ENCODE measurements at places on chromosomes 4 and X.
A peak's percentile ranks its signal among the peaks of the same experiment; 100 is the strongest.

DNA sequence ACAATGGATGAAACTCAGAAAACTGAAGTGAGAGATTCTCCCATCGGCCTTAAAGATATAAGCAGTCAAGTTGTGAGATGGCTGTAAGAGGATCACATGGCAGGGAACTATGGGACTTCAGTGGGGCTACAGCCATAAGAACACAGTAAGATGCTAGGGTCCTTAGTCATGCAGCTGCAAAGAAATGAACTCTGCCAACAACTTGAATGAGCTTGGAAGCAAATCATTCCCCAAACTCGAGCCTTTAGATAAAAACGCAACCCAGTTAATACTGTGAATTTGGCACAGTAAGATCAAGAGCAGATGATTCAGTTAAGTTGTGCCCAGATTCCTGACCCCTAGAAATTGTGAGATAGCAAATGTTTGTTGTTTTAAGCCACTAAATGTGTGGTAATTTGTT, 117.3 kb downstream of the FAM13A start:
- no peak for DNase-seq

DNA sequence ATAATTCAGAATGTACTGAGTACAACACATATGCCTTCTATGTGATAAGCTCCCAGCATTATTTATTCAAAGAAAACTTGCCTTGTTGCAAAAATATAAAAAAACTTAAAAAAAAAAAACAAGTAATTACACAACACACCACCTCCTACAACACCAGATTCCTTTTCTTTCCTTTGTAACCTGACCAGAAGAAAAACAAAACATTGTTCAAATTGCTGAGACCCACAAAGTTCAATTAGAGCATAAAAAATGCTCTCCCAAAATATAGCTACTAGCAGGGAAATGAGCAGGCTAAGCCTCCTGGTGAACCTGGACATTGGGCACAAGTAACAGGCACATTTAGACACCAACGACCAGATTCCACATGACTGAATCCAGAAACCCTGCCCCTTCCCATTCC, 38.3 kb downstream of the MECP2 start:
- DNase-seq = no peak

- DNase-seq = peak; percentile 32
Observed at GRCh38 chr4:96352051-96352517, 512.2 kb downstream of the PDHA2 start.

DNA sequence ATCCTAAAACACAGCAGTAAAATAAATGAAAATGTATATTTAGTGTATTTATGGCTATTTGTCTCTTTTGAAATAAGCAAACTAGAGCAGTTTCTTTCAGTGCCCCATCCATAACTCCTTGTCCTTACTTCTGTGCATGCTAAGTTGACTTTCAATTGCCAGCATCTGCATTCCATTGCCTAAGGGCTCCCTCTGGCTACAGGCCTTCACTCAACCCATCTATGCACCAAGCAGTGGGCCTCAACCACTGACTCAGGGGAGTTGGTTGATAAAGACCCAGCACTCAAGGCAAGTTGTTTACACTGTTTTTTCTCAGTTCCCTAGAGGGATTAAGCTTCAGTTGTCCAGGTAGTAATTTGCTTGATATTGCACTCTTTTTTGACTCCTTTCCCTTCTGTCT, 265.7 kb downstream of the IQCM start:
- peak; percentile 62 for DNase-seq

- no peak for DNase-seq
Observed at GRCh38 chr4:98778206-98778605, 119.8 kb upstream of the TSPAN5 start.

- no peak for DNase-seq
Observed at GRCh38 chr4:108991551-108992328, 228.9 kb upstream of the ETNPPL start.

DNA sequence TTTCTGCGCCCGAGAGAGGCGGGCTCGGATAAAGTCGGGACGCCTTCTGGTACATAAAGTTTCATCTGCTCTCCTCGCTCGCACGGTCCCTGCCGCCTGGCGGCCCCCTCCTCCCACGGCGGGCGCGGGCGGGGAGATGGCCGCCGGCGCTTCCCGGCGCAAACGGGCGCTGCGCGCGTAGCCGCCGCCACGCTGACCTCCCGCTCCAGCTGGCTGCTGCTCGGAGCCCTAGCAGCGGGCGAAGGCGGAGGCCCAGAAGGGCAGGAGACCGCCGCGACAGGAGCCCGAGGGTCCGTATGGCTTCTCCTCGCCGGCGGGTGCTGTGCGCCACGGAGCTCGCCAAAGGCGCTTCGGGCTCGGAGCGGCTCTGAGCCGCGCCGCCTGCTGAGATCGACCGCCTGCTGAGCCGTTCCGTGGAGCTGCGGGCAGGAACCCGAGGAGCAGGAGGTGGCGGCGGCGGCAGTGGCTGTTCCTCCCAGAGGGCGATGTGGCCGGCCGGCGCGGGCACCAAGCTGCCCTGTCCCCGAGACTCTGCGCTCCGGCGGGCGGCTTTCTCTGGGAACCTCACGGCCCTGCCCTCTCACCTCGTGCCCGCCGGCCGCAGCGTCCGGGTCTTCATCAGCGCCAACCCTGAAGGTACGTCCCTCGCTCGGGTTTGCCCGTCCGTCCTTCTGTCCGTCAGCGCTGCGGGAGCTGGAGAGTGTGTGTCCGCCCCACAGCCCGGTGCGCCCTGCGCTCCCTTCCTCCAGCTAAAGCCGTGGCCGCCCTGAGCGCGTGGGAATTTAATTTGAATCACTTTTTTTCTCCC, at the start of gene NWD2:
NWD2 (plus strand) TSS at position 161 of the 808 bp plus-strand sequence; CDS start at position 486, 325 bp downstream.
- peak; percentile 44 for DNase-seq

DNA sequence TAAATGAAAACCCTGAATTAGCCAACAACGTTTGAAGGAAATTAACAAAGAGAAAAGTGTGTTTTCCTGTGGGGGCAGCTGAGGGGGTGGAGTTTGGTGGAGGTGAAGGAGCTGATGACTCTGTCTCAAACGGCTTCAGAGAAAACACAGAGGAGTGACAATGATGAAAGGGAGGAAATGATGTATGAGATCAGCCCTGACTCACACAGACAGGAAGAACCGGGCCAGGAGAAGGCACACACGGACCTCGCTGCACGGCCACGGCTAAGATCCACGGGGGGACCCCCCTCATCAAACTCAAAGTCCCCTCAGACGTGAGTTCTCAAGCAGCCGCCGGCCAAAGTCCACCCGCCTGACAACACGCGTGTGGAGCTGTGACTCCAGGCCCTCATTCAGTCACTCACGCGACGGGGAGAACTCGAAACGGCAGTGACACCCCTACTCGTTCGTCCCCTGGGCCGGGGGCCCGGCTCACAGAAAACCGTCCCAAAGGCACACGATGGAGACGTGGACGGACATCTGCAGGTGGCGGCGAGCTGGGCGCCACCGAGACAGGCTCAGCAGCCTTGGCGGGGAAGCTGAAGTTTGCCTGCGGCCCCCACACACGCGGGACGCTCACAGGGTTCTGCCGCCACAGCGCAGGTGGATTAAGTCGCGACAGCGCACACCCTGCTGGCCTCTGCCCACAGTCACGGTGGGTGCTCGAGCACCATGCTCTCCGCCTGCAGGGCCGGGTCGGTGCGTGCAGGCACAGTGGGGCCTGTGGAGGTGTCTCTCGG, 28.8 kb downstream of the PPP2R3B start:
- no peak for DNase-seq

GRCh38 chr4:92646826-92647225, 343.1 kb downstream of the GRID2 start:
- DNase-seq = no peak
